Frontal cortex (tissue), 4 donors: ENCODE measurements at places on chromosomes 2 and 18.

GRCh38 chr2:84847326-84848050, 33.4 kb downstream of the TRABD2A start:
- DNase-seq: no peak

DNA sequence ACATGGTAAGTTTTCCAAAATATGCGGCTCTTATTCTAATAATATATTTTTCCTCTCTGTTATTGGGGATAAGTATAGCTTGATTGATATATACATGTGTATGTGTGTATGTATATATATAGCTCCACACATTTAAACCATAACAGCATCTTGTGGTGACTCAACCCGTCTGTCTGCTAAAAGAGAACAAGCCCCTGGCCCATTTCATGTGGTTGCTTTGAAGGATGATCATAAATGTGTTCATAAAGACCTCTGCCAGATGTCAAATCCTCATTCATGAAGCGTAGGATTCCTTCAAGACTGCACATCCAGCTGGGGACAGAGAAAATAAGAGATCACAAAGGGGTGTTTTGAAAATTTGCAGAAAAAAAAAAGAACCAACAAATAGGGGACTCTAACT, 79.3 kb downstream of the RHOB start:
- DNase-seq: no peak

DNA sequence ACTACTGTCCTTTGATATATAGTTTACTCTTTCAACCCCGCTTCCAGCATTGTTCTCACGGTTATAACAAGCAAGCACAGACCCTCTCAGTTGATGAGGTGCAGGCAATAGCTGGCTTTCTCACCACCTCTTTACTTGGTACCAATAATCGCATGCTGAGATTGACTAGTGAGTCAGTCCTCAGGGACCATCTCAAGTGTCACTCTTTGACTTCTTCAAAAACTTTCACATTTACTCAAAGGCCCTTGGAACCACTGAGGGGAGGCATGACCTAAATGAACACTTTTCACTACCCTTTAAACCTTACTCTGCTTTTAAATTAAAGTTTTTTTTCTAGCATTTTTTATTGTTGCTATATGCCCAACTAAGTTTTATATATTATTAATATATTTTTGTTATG, 101.8 kb downstream of the DAW1 start:
- no peak for DNase-seq

GRCh38 chr2:172181840-172182239, 79.1 kb upstream of the DLX2 start:
- no peak for DNase-seq

GRCh38 chr2:240445961-240446663, 10.6 kb downstream of the GPC1 start:
- DNase-seq: no peak

DNA sequence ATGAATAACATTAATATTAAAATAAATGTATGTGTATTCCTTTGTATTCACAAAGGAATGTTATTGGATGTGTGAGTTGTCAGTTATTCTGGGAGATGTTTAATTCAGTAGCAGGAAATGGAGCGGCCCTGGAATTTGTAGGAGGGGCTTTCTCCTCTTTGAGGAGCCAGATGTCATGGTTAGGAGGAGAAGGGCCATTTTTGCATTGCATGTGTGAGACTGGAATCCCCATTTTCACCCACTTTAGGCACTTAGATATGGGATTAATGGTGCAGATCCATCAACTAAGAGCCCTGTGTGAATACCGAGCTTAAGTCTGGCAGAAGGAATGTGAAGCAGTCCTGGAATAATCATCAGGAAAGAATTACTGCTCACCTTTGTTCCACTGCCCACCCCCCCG, 439.2 kb downstream of the PARD3B start:
- DNase-seq: no peak

DNA sequence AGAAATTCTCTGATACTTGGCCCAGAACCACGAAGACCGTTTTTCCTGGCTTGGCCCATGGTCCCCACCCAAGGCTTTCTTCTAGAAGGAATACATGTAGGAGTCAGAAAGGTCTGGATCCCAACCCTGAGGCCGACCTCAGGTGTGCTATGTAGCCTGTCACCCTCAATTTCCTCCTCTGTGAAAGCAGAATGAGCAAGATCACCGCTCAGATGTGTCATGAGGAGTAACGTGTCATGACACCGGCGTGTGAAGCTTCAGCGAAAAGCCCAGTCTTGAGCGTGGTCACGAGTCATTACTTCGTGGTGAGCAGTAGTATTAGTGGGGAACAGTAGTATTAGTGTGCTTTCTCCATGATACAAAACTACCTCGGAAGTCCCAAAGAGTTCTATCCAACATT, 103.4 kb downstream of the ALPK2 start:
- no peak for DNase-seq

- no peak for DNase-seq
These were observed at the start of gene IL1RN for GRCh38 chr2:113126845-113127645. Gene IL1RN, plus strand, starts transcription at chr2:113127598. Its CDS starts 27 bp downstream, at chr2:113127625.

GRCh38 chr2:26764078-26764887, at the start of gene SLC35F6:
Gene SLC35F6, plus strand, starts transcription at chr2:26764284. Its CDS starts 66 bp downstream, at chr2:26764350.
- peak; percentile 84 for DNase-seq
